Activated CD4-positive, alpha-beta T cell treated with anti-CD3 and anti-CD28 coated beads, Interleukin-2, amount 10 ng/mL, durations not matched to agents 24 days and 14 days (primary cell): ENCODE measurements at places on chromosomes 13 and 19. TPM values are rescaled to one million over a fixed set of nuclear protein-coding genes. Genes with fewer than 3 reads are reported as not detected.

F10 gene
- not detected in 2 replicates for total RNA-seq

ZNF816 gene
- total RNA-seq = 8.9 TPM in 2 replicates

CEACAM20 gene
- not detected in 2 replicates for total RNA-seq

TMPRSS9 gene
- total RNA-seq = 0.09 TPM in 1 of 2 replicates, not detected in the other

TNFRSF19 gene
- not detected in 2 replicates for total RNA-seq

STK11 gene
- total RNA-seq = 70.3 and 70.9 TPM in 2 replicates

PEAK3 gene
- total RNA-seq = 0.09 TPM in 1 of 2 replicates, not detected in the other

VSIG10L gene
- total RNA-seq = 7.1 and 7.2 TPM in 2 replicates

IZUMO4 gene
- total RNA-seq = 9.5 and 10.0 TPM in 2 replicates

PSG7 gene
- total RNA-seq = not detected in 2 replicates

CALR3 gene
- not detected in 2 replicates for total RNA-seq

SHISA7 gene
- not detected in 2 replicates for total RNA-seq

SMIM44 gene
- total RNA-seq = not detected in 2 replicates

LILRA5 gene
- not detected in 2 replicates for total RNA-seq

MUC16 gene
- not detected in 2 replicates for total RNA-seq

PSG4 gene
- not detected in 2 replicates for total RNA-seq

TGFB1 gene
- 125 and 127 TPM in 2 replicates for total RNA-seq

FAAP24 gene
- 10.0 and 10.1 TPM in 2 replicates for total RNA-seq

PSG2 gene
- total RNA-seq = not detected in 2 replicates

LAIR2 gene
- total RNA-seq = 34.2 and 35.0 TPM in 2 replicates

ZNF440 gene
- total RNA-seq = 7.4 and 10.5 TPM in 2 replicates

CGB1 gene
- not detected in 2 replicates for total RNA-seq

CLEC17A gene
- not detected in 2 replicates for total RNA-seq

CGB2 gene
- total RNA-seq = not detected in 2 replicates

LILRB3 gene
- 0.26 TPM in 1 of 2 replicates, not detected in the other for total RNA-seq

USHBP1 gene
- 0.30 and 0.38 TPM in 2 replicates for total RNA-seq

KIR2DL1 gene
- total RNA-seq = not detected in 2 replicates

SBK3 gene
- not detected in 2 replicates for total RNA-seq

TNNT1 gene
- 0.36 and 0.51 TPM in 2 replicates for total RNA-seq

GNG7 gene
- total RNA-seq = 0.07 and 0.09 TPM in 2 replicates

OVOL3 gene
- total RNA-seq = not detected in 2 replicates

PLK5 gene
- total RNA-seq = not detected in 2 replicates

LSM14A gene
- total RNA-seq = 105 and 117 TPM in 2 replicates

DPY19L3 gene
- total RNA-seq = 19.1 and 19.5 TPM in 2 replicates

ARL11 gene
- 0.65 and 0.76 TPM in 2 replicates for total RNA-seq

SYCN gene
- total RNA-seq = not detected in 2 replicates

TMEM150B gene
- total RNA-seq = 0.28 and 0.69 TPM in 2 replicates

VAV1 gene
- total RNA-seq = 75.3 and 78.9 TPM in 2 replicates

JSRP1 gene
- 0.40 and 0.91 TPM in 2 replicates for total RNA-seq

RFPL4AL1 gene
- total RNA-seq = not detected in 2 replicates

KLK2 gene
- 0.33 and 0.75 TPM in 2 replicates for total RNA-seq

GADD45B gene
- 101 and 102 TPM in 2 replicates for total RNA-seq

LSM7 gene
- 190 and 192 TPM in 2 replicates for total RNA-seq

HCN2 gene
- total RNA-seq = 1.1 TPM in 2 replicates

ESD gene
- total RNA-seq = 127 and 128 TPM in 2 replicates

STOML3 gene
- not detected in 2 replicates for total RNA-seq

NOP53 gene
- total RNA-seq = 222 and 230 TPM in 2 replicates

MISP gene
- not detected in 2 replicates for total RNA-seq

PGLYRP2 gene
- not detected in 2 replicates for total RNA-seq

SLC25A15 gene
- 22.8 and 24.2 TPM in 2 replicates for total RNA-seq

ATP12A gene
- total RNA-seq = 0.23 and 0.28 TPM in 2 replicates
